ENCODE measurements at places on chromosomes 7 and 10.
A peak's percentile ranks its signal among the peaks of the same experiment; 100 is the strongest.

DNA sequence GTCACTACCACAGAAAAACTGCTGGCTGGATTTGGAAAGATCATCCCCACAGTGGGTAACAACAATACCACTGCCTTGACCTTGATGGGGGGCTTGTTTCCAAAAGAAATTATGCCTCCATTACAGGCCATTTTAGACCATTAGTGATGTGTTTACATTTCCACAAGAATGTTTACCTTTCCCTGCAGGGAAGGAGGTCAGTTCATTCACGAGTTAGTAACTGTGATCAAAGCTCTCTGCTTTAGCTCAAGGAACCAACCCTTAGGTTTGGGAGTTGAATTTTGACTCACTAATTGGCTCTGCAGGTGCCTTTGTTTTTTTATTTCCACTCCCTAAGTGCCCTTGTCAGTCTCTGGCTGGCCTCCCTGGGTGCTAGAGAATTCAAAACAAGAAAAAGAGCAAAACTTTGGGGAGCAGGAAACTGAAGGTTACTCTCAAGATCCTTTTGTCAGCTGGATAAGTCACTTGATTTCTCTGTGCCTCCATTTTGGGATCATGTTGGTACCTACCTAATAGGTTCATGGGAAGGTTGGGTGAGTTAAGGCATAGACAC lies 41.1 kb upstream of the NUPR2 start:
- DNase-seq, result no peak
- no peaks in the 10 kb centered on the region for H3K4me1 ChIP-seq

DNA sequence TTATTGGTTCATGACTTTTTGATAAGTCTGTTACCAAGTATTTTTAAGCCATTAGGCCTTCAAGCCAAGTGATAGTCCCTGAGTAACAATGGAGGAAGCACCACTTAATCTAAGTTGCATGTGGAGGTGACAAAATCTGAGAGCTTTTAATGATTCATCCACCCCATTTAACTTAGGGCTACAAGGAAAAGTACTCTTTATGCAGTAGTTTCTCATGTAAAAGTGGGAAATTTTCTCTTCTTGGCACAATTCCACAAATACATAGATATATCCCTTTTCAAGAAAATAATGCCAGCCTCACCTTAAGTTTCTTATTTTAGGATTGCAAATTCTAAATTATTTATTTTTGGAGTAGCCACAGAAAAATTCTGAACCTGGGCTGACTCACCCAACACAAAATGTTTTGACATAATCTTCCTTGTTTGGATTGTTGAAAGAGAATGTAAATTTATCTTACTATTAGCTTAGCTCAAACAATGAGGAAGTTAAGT lies 85.7 kb downstream of the SUGCT start:
- DNase-seq, result no peak
- peaks cover 10% of the 10 kb centered on the region for H3K36me3 ChIP-seq
- no peaks in the 10 kb centered on the region for H3K27me3 ChIP-seq
- no peak overlapping the region for H3K4me3 ChIP-seq
- no peak overlapping the region for H3K27ac ChIP-seq

GRCh38 chr10:132283604-132284382 lies 24.0 kb downstream of the STK32C start:
- DNase-seq, result no peak
- no peaks in the 10 kb centered on the region for H3K36me3 ChIP-seq
- peaks cover 70% of the 10 kb centered on the region for H3K27me3 ChIP-seq
- H3K27ac ChIP-seq, result no peak overlapping the region

- no peaks in the 10 kb centered on the region for H3K36me3 ChIP-seq
- H3K4me3 ChIP-seq, result no peak overlapping the region
- DNase-seq, result no peak
- no peak overlapping the region for H3K27ac ChIP-seq
- peaks cover 38% of the 10 kb centered on the region for H3K27me3 ChIP-seq
Measured at GRCh38 chr7:141466151-141466904, 84.9 kb upstream of the AGK start.

- H3K36me3 ChIP-seq, result no peaks in the 10 kb centered on the region
- no peak for DNase-seq
- H3K4me3 ChIP-seq, result no peak overlapping the region
- H3K27ac ChIP-seq, result no peak overlapping the region
Measured at GRCh38 chr10:68156373-68157185, 47.3 kb downstream of the MYPN start.

- H3K36me3 ChIP-seq, result no peaks in the 10 kb centered on the region
- no peak overlapping the region for H3K27ac ChIP-seq
- no peaks in the 10 kb centered on the region for H3K4me1 ChIP-seq
- no peak overlapping the region for H3K4me3 ChIP-seq
Measured at GRCh38 chr10:42977032-42977416, 99.8 kb upstream of the RET start.

DNA sequence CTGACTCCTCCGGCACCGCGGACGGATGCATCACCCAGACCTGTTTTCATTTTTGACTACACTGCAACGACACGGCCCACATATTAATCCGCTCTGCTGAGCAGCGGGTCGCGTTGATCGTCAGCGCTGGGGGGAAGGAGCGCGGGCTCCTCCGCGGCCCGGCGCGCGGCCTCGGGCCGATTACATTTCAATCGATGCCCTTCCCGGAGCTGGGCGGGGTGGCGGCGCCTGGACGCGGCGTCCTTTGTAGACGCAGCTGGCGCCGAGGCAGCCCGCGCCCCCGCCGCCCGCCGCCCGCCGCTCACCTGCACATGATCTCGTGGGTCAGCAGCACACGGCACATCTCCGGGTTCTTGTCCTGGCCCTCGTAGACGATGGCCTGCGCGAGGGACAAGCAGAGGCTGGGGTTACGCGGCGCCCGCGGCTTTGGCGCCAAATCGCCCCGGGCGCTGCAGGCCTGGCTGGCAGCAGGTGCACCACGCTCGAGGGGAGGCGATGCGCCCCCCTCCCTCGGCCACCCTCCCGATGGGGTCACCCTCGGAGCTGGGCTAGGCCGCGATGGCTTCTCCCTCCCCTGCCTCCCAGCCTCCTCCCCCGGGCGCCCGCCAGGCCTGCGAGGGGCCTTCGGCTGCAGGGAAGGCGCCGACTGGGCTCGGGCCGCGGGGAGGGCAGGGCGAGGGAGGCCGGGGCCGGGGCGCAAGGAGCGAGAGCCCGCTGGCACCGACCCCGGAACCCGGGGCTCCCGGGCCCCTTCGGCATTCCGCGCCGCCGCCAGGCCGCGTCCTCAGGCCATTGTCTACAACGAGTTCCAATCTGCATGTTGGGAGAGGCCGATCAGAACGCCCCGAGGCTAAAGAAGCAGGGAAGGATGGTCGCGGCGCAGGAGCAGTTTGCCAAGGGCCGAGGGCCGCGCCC lies 5.2 kb downstream of the EBF3 start:
- H3K27ac ChIP-seq, result no peak overlapping the region
- no peak for DNase-seq

DNA sequence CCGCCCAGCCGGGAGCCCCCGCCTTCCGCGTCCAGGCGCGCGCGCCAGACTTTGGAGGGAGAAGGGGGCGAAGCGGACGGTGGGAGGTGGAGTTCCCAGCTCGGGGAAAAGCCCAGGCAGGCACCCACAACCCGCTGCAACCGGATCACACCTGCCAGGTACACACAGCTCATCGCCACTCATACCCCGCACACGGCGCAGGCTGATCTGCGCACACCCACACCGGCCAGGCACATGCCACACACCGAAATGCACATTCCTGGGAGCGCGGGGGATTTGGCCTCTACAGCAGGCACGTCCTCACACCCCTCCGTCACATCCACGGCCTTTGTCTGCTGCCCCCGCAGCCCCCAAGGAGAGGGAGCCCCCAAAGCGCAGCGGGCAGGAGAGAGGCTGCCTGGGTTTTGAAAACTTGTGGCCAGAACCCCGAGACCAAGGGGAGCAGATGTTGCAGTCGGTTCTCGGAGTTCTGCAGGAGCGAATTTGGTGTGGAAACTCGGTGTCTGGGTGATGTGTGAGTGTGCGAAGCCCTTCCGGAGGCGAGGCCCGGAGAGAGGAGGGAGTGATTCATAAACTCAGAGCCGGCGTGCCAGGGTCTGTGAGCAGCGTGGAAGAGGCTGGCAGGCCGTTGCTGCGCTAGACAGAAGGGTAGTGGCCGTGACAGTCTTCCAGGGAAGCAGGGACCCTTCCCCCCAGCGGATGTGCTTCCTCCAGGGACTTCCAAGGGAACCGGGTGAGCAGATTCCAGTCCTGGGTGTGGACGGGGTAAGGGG lies 734 bp downstream of the CHST3 start:
- peaks cover 42% of the 10 kb centered on the region for H3K4me1 ChIP-seq
- peak overlapping the region; percentile 97 for H3K4me3 ChIP-seq
- no peak for DNase-seq
- peak overlapping the region; percentile 52 for H3K27ac ChIP-seq
- no peaks in the 10 kb centered on the region for H3K27me3 ChIP-seq
